ENCODE measurements at places on chromosomes 13 and 19.

GRCh38 chr19:5479958-5480357 lies 24.7 kb downstream of the ZNRF4 start:
- DNase-seq, result no peak

DNA sequence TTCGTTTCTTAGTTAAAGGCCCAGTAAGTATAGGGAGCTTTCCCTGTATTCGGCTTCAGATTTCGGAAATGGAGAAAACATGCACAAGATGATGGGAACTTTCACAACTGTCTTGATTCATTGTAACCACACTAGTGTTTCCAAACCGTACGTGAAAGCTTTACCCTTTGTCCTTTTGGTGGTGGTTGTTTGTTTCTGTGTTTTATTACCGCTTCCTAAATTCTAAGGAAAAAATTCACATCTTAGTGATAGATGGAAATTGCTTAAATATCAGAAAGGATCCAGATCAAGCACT lies 504 bp upstream of the VWA8 start:
- DNase-seq, result no peak

DNA sequence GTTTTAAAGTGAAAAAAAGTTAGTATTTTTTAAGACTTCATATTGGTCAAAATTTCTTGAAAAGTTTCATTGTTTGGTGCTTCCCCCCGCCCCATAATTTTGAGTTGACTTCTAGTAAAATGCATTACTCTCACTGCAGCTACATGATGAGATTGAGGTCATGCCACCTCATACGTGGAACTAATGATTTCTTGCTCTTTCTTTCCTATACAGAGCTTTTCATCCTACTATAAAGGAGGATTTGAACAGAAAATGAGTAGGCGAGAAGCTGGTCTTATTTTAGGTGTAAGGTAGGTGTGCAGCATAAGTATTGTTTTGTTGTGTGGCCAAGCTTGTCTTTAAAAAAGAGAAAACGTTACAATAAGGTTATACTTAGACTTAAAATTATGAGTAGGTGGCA lies 55.0 kb downstream of the DNAJC15 start:
- DNase-seq, result no peak

DNA sequence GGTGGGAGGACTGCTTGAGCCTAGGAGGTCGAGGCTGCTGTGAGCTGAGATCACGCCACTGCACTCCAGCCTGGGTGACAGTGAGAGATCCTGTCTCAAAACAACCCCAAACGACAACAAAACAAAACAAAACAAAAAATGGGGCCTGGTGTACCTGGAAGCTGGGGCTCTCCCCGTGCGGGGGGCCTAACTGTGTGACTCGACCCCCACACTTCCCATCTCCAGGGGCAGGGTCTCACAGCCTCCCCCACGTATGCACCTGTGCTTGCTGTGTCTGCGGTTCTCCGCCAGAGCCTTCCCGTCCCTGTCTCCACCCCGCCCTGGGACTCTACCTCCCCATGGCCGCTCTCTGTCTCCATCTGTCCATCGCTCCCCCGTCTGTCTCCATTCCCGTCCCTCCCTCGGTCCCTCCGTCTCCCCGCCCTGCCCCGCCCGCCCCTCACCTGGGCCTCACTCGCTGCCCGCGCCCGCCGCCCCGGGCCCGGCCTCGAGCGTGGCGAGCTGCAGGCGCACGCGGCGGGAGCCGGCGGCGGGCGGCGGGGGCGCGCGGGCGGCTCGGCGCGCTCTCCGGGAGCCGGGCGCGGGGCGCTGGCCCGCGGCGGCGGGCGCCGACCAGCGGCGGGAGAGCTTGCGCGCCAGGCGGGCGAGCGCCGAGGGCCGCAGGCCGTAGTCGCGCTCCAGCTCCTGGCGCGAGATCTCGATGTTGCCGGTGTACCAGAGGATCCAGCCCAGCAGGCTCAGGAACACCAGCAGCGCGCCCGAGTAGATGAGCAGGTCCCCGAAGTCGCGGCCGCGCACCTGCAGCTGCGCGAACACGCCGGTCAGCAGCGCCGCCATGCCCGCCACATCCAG lies 587 bp downstream of the TMEM238 start:
- DNase-seq, result peak; percentile 55

DNA sequence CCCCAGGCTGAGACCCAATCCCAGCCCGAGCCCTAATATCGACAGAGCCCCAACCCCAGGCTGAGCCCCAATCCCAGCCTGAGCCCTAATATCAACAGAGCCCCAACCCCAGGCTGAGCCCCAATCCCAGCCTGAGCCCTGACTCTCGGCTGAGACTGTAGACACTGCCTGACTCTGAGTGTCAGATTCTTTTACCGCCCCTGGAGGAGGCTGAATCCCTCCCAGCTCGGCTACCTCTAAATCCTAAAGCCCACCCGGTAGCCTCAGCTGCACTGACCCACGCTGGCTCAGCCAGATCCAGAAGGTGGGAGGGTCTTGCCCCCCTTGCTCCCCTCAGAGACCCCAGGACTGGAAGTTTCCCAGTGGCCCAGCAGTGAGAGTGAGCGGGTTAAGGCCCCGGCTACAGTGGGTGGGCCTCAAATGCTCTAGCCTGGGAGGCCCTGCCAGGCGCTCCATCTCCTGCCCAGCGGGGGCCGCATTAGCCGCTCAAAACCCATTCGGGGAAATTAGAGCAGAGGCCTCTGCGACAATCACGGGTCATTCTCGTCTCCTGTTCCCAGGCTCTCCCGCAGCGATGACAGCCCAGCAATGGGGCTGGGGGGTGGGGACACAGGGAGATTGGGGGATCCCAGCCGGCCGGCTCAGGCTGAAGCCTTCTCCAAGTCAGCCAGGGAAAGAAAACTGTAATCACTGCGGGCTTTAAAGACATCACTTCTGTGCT lies 43.8 kb downstream of the ZNRF4 start:
- no peak for DNase-seq

Data from T47D (cell line).